ENCODE measurements at places on chromosomes 6 and 20.

GRCh38 chr20:47049771-47050170 is 155.1 kb downstream of the EYA2 start:
- DNase-seq, result no peak

GRCh38 chr6:150813993-150814359 is 51.5 kb upstream of the MTHFD1L start:
- no peak for DNase-seq

- no peak for DNase-seq
Measured at GRCh38 chr6:103269581-103269980, 1590.1 kb downstream of the HACE1 start.

- DNase-seq, result no peak
Measured at GRCh38 chr6:133131621-133132465, 109.3 kb upstream of the EYA4 start.

- DNase-seq, result no peak
Measured at GRCh38 chr6:154122195-154122925, 83.3 kb downstream of the OPRM1 start.

DNA sequence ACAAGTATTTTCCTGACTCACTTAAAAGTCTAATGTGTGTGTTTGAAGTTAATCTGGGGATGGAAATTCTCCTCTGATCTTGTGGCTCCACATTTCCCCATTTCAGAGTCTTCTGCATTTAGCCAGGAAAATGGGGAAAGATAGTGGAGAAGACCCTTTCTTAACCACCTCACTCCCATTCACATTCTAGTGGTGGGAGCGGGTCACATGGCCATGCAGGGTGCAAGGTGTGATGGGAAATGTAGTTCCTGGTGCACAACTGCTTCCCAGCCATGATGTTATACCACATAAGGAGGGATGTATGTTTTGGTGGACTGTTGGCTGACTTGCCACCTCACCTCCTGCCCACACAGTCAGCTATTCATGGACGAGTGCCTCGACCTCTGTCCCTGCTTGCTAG is 61.8 kb downstream of the BANF2 start:
- DNase-seq, result no peak

GRCh38 chr6:7390226-7390878 is 744 bp downstream of the RIOK1 start:
- no peak for DNase-seq
